Common myeloid progenitor, CD34-positive (primary cell): ENCODE measurements at places on chromosomes 7 and 10.

GRCh38 chr7:40622941-40623501 is 488.2 kb downstream of the SUGCT start:
- DNase-seq: no peak

DNA sequence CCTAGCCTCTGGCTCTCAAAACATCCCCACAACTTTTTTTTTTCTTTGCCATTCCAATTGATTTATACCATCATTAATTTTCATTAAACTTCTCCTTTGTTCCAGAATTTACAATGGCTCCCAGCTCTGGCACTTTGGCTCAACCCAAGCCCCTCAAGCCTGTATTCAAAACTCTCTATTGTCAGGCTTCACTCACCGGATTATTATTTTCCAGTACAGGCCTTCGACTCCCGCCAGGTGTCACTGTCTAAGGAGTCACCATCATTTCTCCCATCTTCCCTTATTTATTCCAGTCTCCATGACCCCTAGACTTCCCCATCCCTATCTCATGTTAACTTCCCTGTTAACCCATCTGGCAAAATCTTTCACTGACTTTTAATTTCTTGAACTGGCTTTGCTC is 67.8 kb downstream of the HIPK2 start:
- DNase-seq: no peak

DNA sequence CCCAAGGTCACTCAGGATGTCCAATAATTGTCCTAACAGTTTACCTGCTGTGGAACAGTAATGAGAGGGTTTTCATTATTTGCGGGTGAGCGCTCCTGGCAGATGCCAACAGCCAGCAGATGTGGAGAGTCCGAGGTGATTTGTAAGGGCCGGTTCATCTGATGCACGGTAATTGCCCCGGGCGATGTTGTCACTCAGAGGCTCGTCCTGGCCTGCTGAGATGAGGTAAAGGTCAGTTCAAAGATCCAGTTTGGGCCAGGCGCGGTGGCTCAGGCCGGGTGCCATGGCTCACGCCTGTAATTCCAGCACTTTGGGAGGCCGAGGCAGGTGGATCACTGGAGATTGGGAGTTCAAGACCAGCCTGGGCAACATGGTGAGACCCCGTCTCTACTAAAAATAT is 16.9 kb downstream of the LHPP start:
- no peak for DNase-seq

GRCh38 chr7:42877862-42878261 is 34.0 kb downstream of the C7orf25 start:
- DNase-seq: peak; percentile 38

GRCh38 chr10:113562069-113562468 is 9.2 kb downstream of the HABP2 start:
- DNase-seq: no peak

GRCh38 chr10:89002226-89002978 is 11.8 kb downstream of the FAS start:
- no peak for DNase-seq

DNA sequence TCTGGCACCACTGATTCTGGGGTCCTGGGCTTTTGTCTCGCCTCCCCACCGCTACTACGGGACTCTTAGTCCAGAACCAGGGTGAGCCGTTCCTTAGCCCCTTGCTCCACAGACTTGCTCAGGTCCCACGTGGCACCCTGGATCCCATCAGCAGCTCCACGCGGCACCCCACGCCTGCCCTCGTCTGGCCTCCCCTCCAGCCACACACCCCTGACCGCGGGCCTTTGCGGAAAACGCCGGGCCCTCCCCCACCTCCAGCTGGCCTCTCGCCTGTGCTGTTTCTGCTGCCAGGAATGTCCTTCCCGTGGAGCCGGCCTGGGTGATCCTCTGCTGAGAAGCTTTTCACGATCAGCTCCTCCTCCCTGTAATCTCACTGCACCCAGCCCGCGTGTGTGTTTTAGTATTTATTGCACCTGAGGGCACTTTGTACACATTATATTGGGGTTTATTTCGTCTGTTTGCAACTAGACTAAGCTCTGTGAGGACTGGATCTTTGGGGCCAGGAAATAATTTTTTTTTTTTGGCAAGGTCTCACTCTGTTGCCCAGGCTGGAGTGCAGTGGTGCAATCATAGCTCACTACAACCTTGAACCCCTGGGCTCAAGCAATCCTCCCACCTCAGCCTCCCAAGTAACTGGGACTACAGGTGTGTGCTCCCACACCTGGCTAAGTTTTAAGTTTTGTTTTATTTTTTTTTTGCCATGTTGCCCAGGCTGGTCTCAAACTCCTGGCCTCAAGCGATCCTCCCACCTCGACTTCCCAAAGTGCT is 10.5 kb upstream of the TTYH3 start:
- DNase-seq: no peak

DNA sequence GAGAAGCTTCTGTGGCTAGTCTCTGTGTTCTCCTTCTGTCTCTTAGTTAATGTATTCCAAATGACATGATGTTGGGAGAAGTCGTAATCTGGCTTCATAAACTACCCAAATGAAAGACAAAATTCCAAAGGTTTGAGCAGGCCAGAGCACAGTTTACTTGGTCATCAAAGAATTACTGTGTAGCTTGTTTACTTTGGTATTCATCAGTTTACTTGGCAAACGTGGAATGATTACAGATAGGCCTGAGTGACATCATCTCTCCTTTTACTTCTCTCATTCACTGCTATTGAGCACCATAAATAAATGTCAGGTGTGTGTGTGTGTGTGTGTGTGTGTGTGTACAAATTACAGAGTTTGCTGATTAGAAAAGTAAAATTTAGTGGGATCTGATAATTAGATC is 327.3 kb downstream of the PHTF2 start:
- DNase-seq: no peak

- no peak for DNase-seq
These were observed 102.3 kb downstream of the NPTX2 start for GRCh38 chr7:98719396-98719795.
